Activated CD4-positive, alpha-beta memory T cell treated with anti-CD3 and anti-CD28 coated beads, Interleukin-2, amount 10 ng/mL, durations not matched to agents 7 days and 5 days (primary cell): ENCODE measurements at places on chromosomes 12 and 14. TPM values are rescaled to one million over a fixed set of nuclear protein-coding genes. Genes with fewer than 3 reads are reported as not detected.

The TSPAN8 gene
- not detected for total RNA-seq

The KRT85 gene
- not detected for total RNA-seq

The CCDC197 gene
- 0.45 TPM for total RNA-seq

DNA sequence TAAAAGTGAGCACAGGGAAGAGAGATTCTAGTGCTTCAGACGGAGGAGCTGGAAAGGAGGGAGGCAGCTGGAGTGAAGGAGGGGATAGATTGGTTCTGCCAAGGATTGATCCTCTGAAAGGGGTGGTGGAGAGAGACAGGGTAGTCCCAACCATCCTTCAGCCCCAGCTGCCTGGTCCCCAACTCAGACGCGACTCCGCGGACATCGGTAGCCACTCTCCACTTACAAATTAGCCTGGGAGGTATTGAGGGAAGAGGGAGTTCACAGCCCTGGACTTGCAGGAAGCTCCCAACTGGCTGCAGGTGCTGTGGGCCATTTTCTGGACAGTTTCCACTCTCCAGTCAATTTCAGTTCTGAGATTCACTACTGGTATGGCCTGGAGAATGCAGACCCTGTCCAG lies 1.2 kb downstream of the PLEKHD1 start:
- no peak for DNase-seq

DNA sequence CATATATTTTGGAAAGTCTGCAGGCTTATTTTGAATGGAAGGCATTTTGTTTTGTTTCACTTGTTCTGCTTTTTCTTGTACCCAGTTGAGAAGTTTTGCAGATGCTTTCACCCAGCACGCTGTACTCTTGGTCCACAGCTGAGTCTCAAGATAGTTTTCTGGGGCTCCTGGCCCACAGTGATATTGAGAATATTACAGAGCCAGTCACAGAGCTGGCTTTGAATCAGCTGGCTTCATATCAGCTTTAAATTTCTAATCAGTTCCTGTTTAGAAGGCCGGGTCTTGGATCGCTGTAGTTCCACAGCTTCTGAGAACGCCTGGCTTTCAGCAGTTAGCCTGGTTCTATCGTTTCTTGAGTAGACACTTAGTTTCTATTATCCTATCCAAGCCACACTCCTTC lies 32.5 kb upstream of the PARP11 start:
- no peak for DNase-seq

- no peak for DNase-seq
Measured at GRCh38 chr12:2378835-2379330, 326.1 kb downstream of the CACNA1C start.

GRCh38 chr14:92988786-92989755 lies 66.1 kb downstream of the CHGA start:
- no peak for DNase-seq

- DNase-seq = no peak
Measured at GRCh38 chr12:24821691-24822090, 127.2 kb downstream of the BCAT1 start.

DNA sequence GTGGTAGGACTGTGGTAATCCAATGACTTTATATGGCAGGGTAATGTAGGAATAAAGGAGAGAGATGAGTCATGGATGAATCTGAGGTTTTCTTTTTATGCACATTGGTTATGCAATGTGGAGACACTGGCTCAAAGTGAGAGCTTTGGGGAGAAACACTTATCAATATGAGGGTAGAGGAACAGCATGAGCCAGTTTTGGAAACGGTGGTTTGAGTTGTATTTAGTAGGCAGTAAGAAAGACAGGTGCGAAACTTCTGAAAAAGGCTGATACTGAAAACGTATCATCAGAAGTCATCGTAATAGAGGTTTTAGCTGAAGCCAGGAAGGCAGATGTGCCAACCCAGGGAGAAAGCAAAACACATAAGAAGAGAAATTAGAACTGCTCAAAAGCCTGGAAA lies 854.8 kb upstream of the SEL1L start:
- no peak for DNase-seq
